ENCODE measurements at places on chromosomes 5 and 9.

GRCh38 chr9:15509931-15510788 is 610 bp downstream of the PSIP1 start:
- peak; percentile 66 for DNase-seq

DNA sequence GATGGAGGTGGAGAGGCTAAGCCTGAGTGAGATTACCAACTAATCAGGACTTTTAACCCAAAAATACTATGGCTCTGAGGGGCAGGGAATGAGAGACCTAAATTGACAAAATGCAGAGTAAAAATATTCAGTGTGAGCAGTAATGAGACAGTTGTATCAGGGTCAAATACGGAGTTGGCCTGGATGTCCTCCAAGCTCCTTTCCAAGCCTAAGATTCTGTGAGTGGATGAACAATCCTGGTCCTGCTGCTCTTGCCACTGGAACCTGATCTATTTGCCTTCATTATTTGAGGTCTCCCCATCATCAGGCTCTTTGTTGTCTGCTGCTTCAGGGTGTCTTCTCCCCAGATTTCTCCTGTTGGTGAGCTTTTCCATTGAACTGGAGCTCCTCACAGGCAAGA is 1.1 kb downstream of the PDCD1LG2 start:
- DNase-seq, result no peak

GRCh38 chr9:94929369-94929756 is 202.9 kb downstream of the AOPEP start:
- DNase-seq, result no peak

DNA sequence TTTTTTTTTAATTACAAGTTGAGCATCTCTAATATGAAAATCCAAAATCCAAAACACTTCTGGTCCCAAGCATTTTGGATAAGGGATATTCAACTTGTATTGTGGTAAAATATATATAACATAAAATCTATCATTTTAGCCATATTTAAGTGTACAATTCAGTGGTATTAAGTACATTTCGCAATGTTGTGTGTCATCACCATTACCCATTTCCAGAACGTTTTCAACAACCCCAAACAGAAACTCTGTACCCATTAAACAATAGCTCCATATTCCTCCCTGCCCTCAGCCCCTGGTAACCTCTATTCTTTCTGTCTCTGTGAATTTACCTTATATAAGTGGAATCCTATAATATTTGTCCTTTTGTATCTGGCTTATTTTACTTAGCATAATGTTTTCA is 24.9 kb downstream of the TICAM2 start:
- no peak for DNase-seq

GRCh38 chr9:96856363-96857286 is 2.3 kb upstream of the ZNF782 start:
- DNase-seq, result peak; percentile 16

- no peak for DNase-seq
Measured at GRCh38 chr5:57036761-57037160, 84.8 kb upstream of the MIER3 start.

- no peak for DNase-seq
Measured at GRCh38 chr9:130259044-130259443, 6.5 kb upstream of the HMCN2 start.

DNA sequence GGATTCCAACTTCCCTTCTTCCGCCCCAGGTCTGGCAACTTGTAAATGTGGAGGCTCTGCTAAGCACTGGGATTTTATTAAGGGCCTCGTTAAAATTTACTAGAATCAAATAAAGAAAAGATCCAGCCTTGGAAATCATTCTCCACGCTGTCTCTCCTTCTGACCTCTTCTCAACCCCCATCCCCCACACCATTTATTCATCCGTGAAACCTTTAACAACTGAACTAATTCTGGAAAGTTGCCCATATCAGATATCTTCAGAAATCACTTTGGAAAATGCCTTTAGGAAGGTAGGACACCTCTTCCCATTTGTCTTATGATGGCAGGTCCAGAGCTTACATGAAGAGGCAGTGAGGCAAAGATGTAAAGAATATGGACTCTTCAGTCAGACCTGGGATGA is 288.5 kb downstream of the SLIT3 start:
- no peak for DNase-seq

DNA sequence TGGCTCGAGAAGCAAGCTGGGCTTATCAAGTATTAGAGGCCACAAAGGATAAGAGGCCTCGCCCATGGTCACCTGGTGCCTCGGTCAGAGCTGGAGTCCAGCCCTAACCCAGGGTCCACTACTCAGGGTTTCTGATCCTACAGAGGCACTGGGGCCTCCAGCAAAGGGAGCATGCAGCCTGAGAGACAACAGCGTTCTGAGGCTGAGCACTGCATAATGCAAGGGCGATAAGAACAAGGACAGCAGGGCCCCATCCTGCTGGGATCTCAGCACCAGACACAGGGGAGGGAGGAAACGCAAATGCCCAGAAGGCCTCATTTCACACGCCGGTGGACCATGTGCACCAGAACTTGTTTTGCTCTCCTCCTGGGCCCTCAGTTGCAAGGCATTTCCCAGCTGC is 63.0 kb downstream of the C5orf15 start:
- DNase-seq, result no peak

- no peak for DNase-seq
Measured at GRCh38 chr5:120173125-120173524, 291.0 kb upstream of the PRR16 start.

DNA sequence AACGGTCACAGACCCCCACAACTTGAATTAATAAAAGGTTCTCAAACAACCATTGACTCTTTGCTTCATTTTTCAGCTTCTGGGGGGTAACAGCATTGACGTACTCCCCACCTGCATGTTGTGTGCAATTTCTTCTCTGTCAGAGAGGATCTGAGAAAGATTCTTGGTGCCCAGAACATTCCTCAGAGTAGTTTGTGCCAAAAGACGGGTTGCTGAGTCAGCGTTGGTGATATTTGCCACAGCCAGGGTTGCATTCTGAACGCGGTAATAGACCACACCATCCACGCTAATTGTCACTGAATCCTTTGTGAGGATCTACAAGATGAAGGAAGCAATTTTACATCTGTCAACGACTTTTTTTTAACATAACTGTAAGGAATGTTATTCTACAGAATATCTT is 21.0 kb downstream of the STOM start:
- no peak for DNase-seq

All from C1 segment of cervical spinal cord (tissue), 14 donors.